ENCODE measurements at places on chromosomes 3 and 15.

GRCh38 chr3:174466471-174467054 is 392.6 kb upstream of the NAALADL2 start:
- no peak for DNase-seq

DNA sequence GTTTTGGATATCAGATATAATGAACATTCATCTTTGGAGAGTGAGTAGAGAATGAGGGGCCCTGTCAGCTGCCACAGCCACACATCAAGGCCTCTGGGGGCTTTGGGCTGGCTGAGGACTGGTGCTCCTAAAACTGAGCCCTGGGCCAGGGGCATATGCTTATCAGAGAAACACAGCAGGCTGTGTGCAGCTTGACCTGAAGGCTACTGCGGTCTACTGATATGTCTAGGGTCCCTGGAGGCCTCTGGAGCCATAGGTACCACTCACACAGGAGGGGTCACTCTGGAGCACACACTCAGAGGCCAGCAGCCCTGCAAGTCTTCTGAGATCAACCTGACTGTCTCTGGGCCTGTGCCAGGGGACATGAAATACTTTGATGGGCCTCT is 7.6 kb downstream of the TF start:
- no peak for DNase-seq

DNA sequence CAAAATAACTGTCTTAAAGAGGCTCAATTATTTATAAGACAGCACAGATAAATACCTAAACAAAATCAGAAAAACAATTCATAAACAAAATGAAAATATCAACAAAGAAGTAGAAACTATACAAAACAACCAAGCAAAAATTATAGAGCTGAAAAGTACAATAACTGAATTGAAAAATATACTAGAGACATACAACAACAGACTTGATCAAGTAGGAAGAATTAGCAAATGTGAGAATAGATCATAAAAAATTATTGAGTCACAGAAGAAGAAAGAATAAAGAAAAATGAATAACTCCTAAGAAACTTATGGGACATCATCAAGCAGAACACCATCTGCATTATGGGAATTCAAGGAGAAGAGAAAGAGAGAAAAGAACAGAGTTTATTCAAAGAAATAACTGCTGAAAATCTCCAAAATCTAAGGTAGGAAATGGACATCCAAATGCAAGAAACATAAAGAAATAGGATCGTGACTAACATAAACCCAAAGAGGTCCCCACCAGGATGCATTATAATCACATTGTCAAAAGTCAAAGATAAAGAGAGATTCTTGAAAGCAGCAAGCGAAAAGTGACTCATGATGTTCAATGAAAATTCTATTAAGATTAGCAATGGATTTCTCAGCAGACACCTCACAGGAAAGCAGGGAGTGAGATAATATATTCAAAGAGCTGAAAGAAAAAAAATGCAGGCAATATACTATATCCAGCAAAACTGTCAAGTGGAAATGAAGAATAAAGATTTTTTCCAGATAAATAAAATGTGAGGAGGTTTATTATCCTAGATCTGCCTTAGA is 85.9 kb downstream of the DCLK3 start:
- no peak for DNase-seq

- no peak for DNase-seq
Measured at GRCh38 chr15:89168316-89168833, 53.0 kb downstream of the RLBP1 start.

DNA sequence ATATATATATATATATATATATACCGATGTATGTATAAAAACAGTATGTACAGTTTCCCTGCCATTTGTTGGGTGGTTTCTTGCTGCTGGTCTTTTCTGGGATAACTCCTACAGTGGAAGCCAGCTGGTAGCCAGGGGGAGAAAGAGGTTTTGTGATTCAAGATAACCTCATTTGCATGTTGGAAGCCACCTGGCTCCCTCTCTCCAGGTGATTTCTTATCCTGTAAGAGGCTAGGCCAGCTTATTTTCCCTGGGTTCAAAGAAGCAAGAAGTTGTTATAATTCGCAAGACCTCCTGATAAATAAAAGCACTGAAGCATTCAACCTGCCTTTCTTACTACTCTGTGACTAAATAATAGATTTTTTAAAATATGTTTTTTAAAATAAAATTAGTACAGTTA is 443.3 kb downstream of the VGLL3 start:
- no peak for DNase-seq

- DNase-seq = no peak
Measured at GRCh38 chr3:127151992-127152650, 40.8 kb upstream of the PRR23E start.

DNA sequence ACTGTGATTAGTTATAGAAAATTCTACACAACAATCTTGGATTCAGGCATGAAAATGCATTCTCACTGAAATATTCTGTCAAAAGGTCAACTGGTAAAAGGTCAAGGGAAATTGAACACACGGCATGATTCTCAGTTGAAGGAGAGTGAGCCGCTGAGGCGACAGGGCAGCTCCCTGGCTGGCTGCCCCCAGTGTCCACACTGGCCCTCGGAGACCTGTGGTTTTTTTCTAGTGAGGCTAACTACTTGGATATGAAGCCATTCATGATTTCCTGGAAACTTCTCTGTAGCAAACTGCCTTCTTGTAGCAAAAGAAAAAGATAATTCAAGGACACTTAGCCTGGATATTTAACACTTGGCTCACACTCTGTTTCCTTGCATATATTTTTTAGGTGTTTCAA is 37.2 kb downstream of the AADACL2 start:
- DNase-seq = no peak

GRCh38 chr3:113174801-113175485 is 36.4 kb upstream of the BOC start:
- no peak for DNase-seq

- no peak for DNase-seq
Measured at GRCh38 chr3:48018841-48019240, 2.6 kb upstream of the MAP4 start.

Data from activated naive CD4-positive, alpha-beta T cell treated with anti-CD3 and anti-CD28 coated beads, Interleukin-2, amount 50 U/mL, for 16 hours (primary cell).